ENCODE measurements at places on chromosomes 3 and 15.

DNA sequence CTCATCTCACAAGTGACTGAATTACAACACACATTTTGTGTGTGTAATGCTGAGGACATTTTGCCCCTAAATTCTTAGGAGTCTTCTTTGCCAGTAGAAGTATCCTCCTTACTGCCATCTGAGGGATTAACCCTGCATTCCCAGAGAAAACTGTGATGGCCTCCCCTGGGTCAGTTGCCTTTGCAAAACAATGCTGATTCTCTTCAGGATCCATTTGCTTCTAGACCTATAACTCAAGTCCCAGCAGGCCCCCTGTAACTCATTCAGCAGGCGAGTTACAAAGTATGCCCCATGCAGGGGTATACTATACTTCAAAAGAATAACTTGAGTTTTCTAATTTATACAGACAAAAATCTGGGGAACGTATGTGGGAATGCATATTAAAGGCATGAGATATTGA, 6.6 kb upstream of the MCF2L2 start:
- no peak for DNase-seq

GRCh38 chr15:76996076-76996525, 1.2 kb downstream of the PSTPIP1 start:
- DNase-seq: no peak

GRCh38 chr15:87345961-87346360, 910.6 kb downstream of the NTRK3 start:
- DNase-seq: no peak

DNA sequence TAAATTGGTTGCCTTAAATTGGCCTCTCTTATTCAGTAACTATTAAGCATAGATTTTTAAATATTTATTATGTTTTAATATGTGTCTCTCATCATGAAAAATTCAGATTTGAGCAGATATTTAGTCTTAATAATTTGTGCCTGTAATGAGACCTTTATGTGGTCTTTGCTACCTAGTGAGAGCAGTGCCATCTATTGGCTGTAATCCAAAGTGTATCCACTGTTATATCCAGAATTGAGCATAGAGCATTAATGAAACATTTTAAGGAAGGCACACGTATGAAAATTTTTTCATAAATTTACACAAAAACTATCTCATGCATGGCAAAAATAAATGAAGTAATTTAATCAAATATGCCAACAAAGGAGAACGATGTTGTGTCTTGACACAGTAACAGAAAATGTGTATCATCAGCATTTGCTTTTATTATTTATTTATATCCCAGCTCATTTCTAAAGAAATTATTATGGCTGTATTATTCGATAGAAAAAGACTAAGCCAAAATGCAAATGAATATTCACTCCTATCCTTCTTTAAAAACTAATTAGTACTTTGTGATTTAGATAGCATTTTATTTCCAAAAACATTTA, 203.5 kb downstream of the RSRC1 start:
- no peak for DNase-seq

DNA sequence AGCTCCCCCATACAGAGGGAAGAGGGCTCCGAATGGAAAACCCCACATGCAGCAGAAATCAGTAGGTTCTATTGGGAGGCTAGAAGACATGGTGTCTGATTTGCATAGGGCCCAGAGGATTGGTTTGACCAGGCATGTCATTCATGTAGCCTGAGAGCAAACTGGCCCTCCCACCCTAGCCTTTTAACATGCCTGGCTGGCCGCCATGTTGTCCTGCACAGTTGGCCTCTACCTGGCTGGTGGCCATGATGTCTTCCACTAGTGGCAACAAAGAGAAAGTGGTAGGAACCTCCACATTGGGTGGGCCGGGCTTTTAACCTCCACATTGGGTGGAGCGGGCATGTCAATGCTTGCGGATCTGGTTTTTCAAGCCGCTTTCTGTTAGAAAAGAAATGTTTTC, 312.1 kb downstream of the TAFA4 start:
- no peak for DNase-seq

DNA sequence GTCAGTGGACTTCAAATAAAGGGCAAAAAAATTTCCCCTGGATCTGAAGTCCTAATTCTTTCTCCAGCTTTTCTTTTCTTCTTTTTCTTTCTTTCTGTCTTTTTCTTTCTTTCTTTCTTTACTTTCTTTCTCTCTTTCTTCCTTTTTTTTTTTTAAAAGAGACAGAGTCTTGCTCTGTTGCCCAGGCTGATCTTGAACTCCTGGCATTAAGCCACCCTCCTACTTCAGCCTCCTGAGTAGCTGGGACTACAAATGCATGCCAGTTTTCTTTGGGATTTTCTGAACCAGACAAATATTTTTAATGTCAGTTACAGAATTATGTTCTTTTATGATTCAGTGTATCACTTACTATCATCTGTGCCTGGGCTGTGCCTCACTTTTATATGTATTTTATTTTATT, 45.4 kb upstream of the CMTM8 start:
- no peak for DNase-seq

GRCh38 chr3:127028781-127029657, 46.1 kb downstream of the PLXNA1 start:
- DNase-seq: no peak

DNA sequence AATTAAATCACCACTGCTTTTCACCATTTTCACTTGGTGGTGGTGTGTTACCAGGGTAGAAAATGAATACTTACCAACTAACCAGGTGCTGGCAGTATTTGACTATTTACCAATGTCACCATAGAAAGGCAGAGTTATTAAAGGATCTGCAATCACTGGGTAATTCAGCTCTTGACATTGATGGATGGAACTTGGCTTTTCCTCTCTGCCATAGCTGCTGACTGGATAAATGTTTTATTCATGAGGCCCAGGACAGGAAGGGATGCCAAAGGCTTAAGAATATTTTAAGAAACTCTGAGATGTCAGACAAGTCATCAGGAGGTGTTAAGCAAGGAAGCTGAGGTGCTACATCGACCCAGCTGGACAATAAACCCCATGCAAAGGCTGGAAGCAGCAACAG, 495.5 kb upstream of the CFAP20DC start:
- no peak for DNase-seq

DNA sequence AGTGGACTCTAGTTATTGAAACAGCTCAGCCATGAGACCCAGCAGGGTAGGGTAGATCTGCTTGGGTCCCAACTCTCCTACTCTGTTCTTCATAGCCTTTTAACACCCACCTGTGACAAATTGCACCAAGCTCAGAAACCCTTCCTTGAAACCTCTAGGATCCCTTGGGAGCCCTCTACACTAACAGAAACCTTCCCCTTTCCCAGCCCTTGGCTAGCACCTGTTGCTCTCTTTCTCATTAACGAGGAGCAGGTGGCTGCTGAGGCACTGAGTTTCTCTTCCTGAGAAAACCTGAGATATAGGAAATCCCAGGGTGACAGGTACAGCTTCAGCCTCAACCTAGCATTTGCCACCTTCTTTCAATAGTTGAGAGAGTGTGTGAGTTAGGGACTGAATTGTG, 88.3 kb upstream of the CLSTN2 start:
- DNase-seq: no peak

- no peak for DNase-seq
These were observed 124.2 kb downstream of the SLC25A26 start for GRCh38 chr3:66344848-66345578.

DNA sequence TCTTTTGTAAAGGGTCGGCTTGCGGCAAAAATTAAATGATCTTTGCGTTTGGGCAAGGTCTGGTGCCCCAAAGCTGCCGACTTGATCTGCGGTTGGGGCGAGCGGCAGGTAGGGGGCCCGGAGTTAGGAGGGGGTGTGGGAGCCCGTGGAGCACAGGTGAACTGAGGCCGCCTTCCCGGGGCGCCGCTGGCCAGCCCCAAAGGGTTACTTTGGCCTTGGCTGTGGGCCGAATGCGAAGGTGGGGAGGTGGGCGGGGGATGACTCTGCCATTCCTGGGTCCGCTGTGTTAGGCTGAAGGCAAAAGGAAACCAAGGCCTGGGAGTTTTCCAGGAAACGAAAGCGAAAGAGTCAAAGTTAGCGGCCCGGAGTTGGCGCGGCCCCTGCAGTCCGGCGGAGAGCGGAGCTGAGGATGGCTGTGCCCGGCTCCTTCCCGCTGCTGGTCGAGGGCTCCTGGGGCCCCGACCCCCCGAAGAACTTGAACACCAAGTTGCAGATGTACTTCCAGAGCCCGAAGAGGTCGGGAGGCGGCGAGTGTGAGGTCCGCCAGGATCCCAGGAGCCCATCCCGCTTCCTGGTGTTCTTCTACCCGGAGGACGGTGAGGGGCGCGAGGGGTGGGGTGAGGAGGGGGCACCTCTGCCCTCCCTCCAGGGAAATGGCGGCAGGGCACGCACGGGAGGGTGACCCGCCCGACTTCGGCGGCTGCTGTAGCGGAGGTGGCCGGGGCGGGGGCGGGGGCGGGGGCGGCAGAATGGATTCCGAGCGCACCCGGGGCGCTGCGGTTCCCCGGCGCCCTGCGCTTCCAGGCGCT, at the start of gene PARP14:
Gene PARP14 (plus strand): TSS at position 365 of the 809 bp plus-strand sequence. CDS start 45 bp downstream, at position 410.
- peak; percentile 35 for DNase-seq

DNA sequence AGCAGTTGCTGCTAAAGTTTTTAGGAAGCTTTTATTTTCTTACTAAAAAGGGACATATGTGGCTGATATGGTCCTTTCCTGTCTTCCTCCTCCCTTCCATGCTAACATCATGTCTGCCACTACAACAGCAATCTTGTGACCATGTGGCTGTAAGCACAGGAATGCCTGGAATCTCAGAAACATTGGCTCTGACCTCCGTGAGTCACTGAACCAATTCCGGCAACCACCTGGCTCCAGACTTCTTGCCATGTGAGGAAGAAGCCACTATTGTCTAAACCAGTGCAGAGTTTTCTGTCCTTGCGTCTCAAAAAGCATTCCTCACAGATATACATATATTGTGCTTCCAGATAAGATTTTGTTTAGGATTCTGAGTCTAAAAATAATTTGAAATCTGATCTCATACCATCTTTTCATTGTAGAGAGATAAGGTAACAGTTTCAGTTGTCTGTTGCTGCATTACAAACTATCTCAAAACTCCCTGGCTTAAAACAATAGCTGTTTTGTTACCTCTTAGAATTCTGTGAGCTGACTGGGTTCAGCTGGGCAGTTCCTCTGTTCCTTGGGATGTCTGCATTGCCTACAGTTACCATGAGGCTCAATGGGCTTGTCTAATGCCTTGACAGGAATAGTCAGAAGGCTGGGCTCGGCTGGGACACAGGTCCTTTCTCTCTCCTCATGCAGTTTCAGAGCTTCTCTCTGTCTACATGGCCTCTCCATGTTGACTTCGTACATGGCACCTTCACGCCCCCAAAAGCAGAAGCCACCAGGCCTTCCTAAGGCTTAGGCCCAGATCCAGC, 77.3 kb upstream of the MAGI1 start:
- no peak for DNase-seq

- DNase-seq: no peak
These were observed 4.5 kb downstream of the NDUFB5 start for GRCh38 chr3:179608931-179609720.

DNA sequence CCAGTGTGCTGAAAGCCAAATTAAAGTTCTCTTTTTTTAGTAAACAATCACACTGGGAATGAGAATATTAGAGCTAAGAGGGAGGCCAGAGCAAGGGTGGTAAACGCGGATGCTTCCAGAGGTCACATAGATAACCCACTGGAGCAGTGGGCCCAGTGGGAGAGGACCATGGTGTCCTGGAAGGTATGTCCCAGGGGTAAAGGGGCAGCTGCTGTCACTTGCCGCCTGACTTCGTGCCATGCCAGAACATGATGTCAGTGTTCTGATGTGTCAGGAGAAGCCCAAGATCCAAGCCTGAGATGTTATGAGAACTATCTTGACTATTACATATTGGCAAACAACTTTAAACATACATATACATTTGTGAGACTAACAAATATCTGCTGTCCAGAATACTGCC, 211.9 kb upstream of the IL12A start:
- DNase-seq: no peak

DNA sequence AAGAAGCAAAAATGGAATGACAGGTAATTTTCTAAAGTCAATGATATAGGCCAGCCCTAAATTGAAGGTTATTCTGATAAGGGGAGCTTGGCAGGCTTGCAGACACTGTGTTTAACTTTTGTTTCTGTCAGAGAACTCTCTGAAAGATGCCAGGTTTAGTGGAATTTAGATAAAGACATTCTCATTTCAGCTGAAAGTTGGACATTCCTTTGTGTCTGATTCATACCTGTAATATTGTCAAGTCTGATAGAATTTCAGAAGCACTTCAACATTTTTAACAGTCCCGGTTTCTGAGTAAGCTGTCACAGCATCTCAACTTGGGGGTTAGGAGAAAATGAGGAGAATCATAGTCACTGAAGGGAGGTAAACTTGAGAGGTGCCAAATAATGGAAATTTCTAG, 84.0 kb downstream of the DIPK2A start:
- DNase-seq: no peak

- DNase-seq: no peak
These were observed 454.9 kb downstream of the IL5RA start for GRCh38 chr3:2655229-2655701.

GRCh38 chr15:81151389-81151788, 17.3 kb downstream of the CFAP161 start:
- no peak for DNase-seq

GRCh38 chr3:53821631-53822121, 24.5 kb downstream of the CHDH start:
- DNase-seq: no peak

GRCh38 chr3:132273036-132273435, 44.2 kb upstream of the ACP3 start:
- DNase-seq: no peak

DNA sequence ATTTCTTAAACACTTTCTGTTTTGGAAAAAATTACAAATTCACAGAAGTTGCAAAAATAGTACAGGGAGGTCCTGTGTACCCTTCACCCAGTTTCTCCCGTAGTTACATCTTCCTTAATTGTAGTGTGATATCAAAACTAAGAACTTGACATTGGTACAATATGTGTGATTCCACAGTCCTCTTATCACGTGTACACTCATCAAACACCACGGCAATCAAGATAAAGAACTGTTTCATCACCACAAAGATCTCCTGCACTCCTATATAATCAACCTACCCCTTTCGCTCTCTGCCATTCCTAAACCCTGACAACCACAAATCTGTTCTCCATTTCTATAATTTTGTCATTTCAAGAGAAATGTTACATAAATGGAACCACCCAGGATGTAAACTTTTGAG, 31.4 kb downstream of the POMGNT2 start:
- no peak for DNase-seq

GRCh38 chr3:177510693-177511216, 313.5 kb upstream of the TBL1XR1 start:
- DNase-seq: no peak

DNA sequence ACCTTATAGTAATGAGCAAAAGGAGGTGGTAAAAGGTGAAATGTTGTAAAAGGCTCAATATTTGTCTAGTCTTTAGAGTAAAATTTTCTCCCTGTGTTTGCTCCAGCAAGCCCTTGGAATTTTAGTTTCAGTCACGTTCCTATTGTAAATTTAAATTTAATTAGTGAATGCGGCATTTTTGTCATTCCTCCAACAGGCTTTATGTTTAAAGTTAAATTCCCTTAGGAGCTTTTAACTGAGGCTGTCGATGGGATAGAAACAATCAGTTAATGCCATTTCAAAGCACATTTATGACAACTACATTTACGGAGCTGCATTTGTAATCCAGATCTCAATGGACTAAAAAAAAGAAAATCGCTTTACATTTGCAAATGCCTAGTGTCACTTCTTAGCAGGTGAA, 868 bp upstream of the GADL1 start:
- no peak for DNase-seq

- no peak for DNase-seq
These were observed 22.1 kb downstream of the SUSD5 start for GRCh38 chr3:33196538-33196937.
